ENCODE measurements at places on chromosomes 11 and 22. TPM values are rescaled to one million over a fixed set of nuclear protein-coding genes. Genes with fewer than 3 reads are reported as not detected.

- peaks cover 25% of the 10 kb centered on the region for H3K4me1 ChIP-seq
- no peaks in the 10 kb centered on the region for H3K27me3 ChIP-seq
- peak; percentile 42 for DNase-seq
- H3K4me3 ChIP-seq: peak overlapping the region; percentile 94
- peak overlapping the region; percentile 81 for H3K27ac ChIP-seq
- H3K36me3 ChIP-seq: no peaks in the 10 kb centered on the region
Measured at GRCh38 chr11:65919573-65920371, 546 bp downstream of the DRAP1 start.

- H3K27me3 ChIP-seq: peaks cover 45% of the 10 kb centered on the region
- no peak for DNase-seq
- H3K4me3 ChIP-seq: no peak overlapping the region
- peaks cover 3% of the 10 kb centered on the region for H3K36me3 ChIP-seq
- H3K27ac ChIP-seq: no peak overlapping the region
Measured at GRCh38 chr11:2870460-2870859, 15.1 kb downstream of the CDKN1C start.

The OR5F1 gene
- total RNA-seq: not detected

DNA sequence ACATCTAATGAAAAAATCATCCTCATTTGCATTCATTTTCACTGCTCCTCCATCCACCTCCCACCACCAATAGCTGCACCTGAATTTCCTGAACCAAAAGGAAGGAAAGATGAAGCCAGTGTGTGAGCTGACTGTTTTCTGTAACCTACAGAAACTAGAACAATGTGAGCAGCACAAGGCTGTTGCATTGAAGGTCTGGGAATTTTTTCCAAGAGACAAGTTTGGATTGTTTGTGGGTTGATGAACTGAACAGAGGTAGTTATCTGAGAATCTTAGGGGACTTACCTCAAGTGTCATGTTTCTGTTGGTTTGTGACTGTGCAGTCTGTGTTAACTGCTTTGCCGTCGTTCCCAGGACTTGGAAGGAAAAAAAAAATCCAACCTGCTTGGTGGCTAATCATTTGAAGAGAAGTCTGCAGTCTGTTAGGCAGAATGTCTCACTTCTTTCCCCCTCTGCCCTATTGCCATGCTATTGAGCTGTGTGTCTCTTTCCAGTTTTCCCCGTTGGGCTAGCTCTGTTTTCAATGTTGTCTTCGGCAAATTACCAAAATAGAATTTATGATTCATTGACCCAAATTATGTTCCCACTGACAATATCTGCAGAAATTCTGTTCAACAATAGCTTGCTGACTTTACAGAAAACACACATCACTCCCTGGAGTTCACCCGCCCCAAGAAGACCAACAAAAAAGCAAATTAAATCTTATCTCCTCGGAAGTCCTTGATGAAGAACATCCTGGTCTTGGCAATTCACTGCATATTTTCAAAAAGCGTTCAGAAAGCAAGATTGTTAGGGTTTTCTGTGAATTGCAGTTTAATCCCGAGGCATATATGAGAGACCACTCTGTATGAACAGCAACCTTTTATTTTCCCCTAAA lies 76.0 kb downstream of the SC5D start:
- peaks cover 34% of the 10 kb centered on the region for H3K4me1 ChIP-seq
- H3K36me3 ChIP-seq: no peaks in the 10 kb centered on the region
- H3K27ac ChIP-seq: peak overlapping the region; percentile 70
- DNase-seq: no peak
- H3K4me3 ChIP-seq: peak overlapping the region; percentile 53

- H3K27ac ChIP-seq: peak overlapping the region; percentile 57
- H3K4me1 ChIP-seq: peaks cover 21% of the 10 kb centered on the region
- no peaks in the 10 kb centered on the region for H3K27me3 ChIP-seq
- peak overlapping the region; percentile 76 for H3K4me3 ChIP-seq
- no peaks in the 10 kb centered on the region for H3K36me3 ChIP-seq
- DNase-seq: no peak
Measured at GRCh38 chr22:40519284-40519947, 117.1 kb downstream of the MRTFA start.

DNA sequence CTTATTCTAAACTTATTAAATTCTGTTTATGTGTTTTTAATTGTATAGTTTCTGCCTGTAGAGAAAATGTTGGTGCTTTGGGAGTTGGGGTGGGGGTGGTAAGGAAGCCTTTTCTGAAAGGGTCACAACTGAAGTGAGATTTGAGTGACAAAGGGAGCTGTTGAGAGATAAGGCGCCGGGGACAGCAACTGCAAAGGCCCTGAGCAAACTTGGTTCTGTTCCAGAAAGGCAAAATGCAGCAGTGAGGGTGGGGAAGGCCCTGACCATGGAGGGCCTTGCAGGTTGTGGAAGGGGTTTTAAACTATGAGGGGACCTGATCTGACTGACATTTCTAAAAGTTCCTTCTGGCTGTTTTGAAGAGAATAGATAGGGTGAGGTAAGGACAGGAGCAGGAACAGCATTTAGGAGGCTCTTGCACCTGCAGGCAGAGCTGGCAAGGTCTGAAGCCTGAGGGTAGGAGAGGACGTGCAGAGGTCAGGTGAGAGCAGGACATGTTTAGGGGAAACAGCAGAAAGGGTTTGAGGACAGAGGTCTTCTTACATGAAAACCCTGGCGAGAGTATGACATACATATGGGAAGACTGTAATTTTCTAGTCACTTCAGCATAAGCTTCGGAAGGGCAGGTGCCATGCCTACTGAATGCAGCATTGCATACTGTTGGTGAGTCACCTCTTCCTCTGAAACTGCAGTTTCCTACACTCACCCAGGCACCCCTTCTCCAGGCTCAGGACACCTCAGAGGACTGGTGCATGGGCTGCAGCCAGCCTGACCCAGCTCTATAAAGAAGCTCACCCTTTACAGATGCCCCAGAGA lies 190.7 kb downstream of the SNX19 start:
- no peak overlapping the region for H3K4me3 ChIP-seq
- H3K36me3 ChIP-seq: no peaks in the 10 kb centered on the region
- no peak for DNase-seq
- no peak overlapping the region for H3K27ac ChIP-seq
- H3K4me1 ChIP-seq: no peaks in the 10 kb centered on the region
- H3K27me3 ChIP-seq: peaks cover 28% of the 10 kb centered on the region

GRCh38 chr11:84117394-84117793 lies 831.2 kb upstream of the CCDC90B start:
- H3K27me3 ChIP-seq: no peaks in the 10 kb centered on the region
- no peak for DNase-seq
- no peaks in the 10 kb centered on the region for H3K36me3 ChIP-seq
- H3K4me3 ChIP-seq: no peak overlapping the region
- H3K27ac ChIP-seq: no peak overlapping the region

- no peak overlapping the region for H3K4me3 ChIP-seq
- H3K27ac ChIP-seq: no peak overlapping the region
- no peaks in the 10 kb centered on the region for H3K36me3 ChIP-seq
- no peaks in the 10 kb centered on the region for H3K27me3 ChIP-seq
Measured at GRCh38 chr11:106988151-106989077, 29.9 kb downstream of the GUCY1A2 start.

The KCNJ11 gene
- total RNA-seq: 0.26 TPM

GRCh38 chr11:13236626-13237025 lies 41.0 kb upstream of the BMAL1 start:
- H3K27me3 ChIP-seq: peaks cover 27% of the 10 kb centered on the region
- peaks cover 4% of the 10 kb centered on the region for H3K4me1 ChIP-seq
- DNase-seq: no peak
- H3K4me3 ChIP-seq: no peak overlapping the region

DNA sequence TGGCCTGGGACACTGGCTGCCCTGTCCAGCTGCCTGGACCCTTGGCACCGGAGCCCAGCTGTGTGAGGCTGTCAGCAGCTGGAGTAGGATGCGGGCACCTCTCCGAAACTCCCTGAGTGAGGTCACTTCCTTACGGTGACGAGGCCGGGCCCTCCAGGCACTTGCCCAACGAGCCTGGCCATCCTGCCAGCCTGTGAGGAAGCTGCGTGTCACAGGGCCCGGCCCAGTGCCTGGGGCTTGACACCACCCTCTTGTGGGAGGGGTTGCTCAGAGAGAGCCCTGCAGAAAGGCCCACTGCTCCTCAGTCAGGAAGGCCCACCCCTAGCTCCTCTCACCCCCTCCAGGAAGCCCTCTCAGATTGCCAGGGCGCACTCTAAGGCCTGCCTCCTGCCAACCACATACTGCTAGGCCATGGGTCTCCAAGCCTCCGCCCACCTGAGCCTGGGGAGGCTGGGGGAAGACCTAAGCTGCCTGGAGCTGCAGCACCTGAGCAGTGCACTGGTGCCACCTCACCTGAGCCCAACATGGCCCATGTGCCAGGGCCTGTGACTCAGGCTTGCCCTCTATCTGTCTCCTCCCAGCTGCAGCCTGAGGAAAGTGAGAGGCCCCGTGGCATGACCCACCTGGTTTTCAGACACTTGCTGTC lies 4.3 kb upstream of the PHLDA2 start:
- H3K27me3 ChIP-seq: no peaks in the 10 kb centered on the region
- no peak overlapping the region for H3K4me3 ChIP-seq
- DNase-seq: peak; percentile 36
- H3K4me1 ChIP-seq: peaks cover 12% of the 10 kb centered on the region
- no peaks in the 10 kb centered on the region for H3K36me3 ChIP-seq

DNA sequence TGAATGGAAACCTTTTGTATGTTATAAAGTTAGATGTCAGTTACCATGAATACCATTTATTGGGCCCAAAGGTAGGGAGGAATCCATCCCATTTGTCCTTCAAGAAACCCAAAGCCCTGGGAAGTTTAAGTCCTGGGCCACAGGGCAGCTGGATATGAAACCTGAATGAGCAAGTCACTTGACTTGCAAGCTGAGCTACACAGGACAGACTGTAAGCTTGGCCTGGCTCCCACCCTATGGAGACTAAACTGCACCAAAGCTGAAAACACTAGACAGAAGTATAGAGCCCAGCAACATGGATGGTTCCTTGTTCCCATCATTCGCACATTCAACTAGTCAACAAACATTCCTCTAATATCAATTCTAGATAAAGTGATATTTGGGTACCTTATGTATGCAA lies 71.3 kb downstream of the KCNC1 start:
- H3K27me3 ChIP-seq: no peaks in the 10 kb centered on the region
- H3K36me3 ChIP-seq: peaks cover 3% of the 10 kb centered on the region
- no peak overlapping the region for H3K4me3 ChIP-seq
- no peak for DNase-seq
- no peaks in the 10 kb centered on the region for H3K4me1 ChIP-seq

The IRAG1 gene
- 0.17 TPM for total RNA-seq

GRCh38 chr11:57781529-57781943 lies 19.9 kb downstream of the CTNND1 start:
- peak overlapping the region; percentile 21 for H3K27ac ChIP-seq
- peaks cover 2% of the 10 kb centered on the region for H3K36me3 ChIP-seq
- H3K27me3 ChIP-seq: no peaks in the 10 kb centered on the region
- no peak overlapping the region for H3K4me3 ChIP-seq

DNA sequence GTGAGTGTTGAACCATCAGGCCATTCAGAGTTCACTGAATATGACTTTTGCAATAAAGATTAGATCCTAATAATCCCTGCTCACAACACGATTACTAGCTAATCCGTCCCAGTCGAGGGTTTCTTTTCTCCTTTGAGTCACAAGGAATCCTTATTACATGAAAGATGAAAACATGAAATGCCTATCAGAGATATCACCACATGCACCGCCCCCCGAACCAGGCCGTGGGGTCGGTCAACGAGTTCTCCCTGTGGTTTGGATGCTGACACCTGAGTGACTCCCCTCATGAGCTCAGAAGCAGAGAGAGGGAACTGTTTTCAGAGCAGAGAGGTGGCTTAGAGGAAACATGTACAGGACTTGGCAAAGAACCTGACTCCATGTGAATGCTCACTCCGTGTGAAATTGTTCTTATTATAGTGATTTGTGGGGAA lies 263.3 kb downstream of the ETS1 start:
- peak overlapping the region; percentile 98 for H3K27ac ChIP-seq
- H3K4me3 ChIP-seq: peak overlapping the region; percentile 78
- H3K4me1 ChIP-seq: peaks cover 61% of the 10 kb centered on the region
- H3K27me3 ChIP-seq: no peaks in the 10 kb centered on the region
- H3K36me3 ChIP-seq: peaks cover 2% of the 10 kb centered on the region
- peak; percentile 31 for DNase-seq

- H3K27ac ChIP-seq: no peak overlapping the region
- no peaks in the 10 kb centered on the region for H3K4me1 ChIP-seq
- H3K4me3 ChIP-seq: no peak overlapping the region
- H3K36me3 ChIP-seq: no peaks in the 10 kb centered on the region
Measured at GRCh38 chr11:132456751-132457328, 1075.5 kb downstream of the OPCML start.

DNA sequence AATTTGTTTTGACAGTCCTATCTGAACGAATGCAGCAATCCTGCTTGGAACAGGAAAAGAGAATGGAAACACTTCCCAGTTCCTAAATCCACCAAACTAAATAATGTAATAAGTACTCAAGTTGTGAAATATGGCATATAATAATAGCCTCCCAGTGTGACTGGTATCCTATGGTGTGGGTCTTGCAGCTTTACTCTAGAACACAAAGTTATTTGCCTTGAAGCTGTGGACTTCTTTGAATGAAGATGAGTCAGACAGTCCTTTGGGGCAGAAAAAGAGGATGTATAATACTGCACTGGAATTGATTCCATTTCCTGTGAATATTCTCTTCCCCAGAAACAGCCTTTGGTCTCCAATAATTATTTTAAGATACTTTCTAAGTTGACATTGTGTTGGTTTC lies 887.0 kb downstream of the KCNA4 start:
- H3K4me1 ChIP-seq: no peaks in the 10 kb centered on the region
- no peaks in the 10 kb centered on the region for H3K27me3 ChIP-seq
- no peaks in the 10 kb centered on the region for H3K36me3 ChIP-seq
- H3K4me3 ChIP-seq: no peak overlapping the region

The PRAME gene
- total RNA-seq: not detected

The TALDO1 gene
- total RNA-seq: 60.4 TPM

The BTBD18 gene
- total RNA-seq: not detected

- H3K27ac ChIP-seq: no peak overlapping the region
- peaks cover 17% of the 10 kb centered on the region for H3K4me1 ChIP-seq
- no peak for DNase-seq
- H3K36me3 ChIP-seq: no peaks in the 10 kb centered on the region
Measured at GRCh38 chr11:112523951-112524350, 263.3 kb upstream of the PLET1 start.

The VWA5A gene
- 4.7 TPM for total RNA-seq

The STIP1 gene
- total RNA-seq: 66.9 TPM

DNA sequence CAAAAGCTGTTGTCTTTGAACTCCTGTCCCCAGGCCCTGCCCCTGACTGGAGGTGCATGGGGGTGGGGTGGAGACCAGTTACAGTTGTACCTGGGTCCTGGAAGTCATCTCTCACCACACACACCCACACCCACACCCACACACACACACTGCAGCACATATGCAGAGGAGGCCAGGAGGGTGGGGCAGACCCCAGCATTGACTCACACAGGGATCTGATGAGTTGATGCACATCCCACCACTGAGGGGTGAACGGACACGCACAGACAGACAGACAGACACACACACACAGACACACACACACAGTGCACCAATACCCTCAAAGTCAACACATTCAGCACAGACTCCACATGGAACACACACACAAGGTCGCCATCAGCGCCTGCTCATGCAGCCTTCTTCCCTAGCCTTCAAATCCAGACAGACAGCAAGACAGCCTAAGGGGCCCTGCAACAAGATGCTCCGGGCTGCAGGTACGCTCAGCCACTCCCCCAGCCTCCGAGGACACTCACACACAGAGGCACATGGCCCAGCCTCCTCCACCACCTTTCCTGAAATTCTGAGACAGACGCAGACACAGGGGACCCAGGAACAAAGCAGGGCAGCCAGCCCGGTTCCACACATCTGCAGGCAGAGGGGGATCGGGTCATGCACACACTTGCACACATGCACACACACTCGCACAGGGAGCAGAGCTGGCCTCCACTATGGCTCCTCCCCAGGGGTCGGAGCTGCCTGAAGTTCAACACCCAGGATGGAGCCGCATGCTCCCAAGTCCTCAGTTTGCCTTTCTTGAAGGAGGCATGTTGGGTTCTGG lies 26.5 kb downstream of the SYT7 start:
- no peak overlapping the region for H3K27ac ChIP-seq
- H3K4me3 ChIP-seq: no peak overlapping the region
- H3K27me3 ChIP-seq: peaks cover 72% of the 10 kb centered on the region
- peaks cover 13% of the 10 kb centered on the region for H3K4me1 ChIP-seq
- no peak for DNase-seq
- H3K36me3 ChIP-seq: peaks cover 12% of the 10 kb centered on the region

Data from T-helper 17 cell (primary cell).